ENCODE measurements at places on chromosomes 6 and 20.

- no peak for DNase-seq
Observed at GRCh38 chr6:84458271-84458670, 230.8 kb upstream of the CEP162 start.

DNA sequence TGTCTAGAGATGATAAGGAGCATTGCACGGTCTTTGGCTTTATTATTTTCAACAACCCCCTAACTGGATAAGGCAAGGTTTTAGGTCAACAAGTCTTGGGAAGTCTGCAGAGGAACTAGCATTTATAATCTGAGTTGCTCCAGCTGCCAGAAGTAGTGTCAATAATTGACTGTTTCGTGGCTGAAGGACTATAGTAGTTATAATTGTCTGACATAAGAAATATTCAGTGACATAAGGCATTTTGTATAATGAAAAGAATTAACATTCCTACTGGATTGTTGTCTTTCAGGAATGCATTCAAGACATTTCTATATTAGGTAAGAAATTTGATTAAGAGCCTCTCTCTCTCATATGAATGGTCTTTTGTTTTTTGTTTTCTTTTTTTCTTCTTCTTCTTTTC is 136.9 kb upstream of the SGK1 start:
- no peak for DNase-seq

GRCh38 chr20:25984933-25985332 is 288.3 kb upstream of the ZNF337 start:
- DNase-seq = no peak

DNA sequence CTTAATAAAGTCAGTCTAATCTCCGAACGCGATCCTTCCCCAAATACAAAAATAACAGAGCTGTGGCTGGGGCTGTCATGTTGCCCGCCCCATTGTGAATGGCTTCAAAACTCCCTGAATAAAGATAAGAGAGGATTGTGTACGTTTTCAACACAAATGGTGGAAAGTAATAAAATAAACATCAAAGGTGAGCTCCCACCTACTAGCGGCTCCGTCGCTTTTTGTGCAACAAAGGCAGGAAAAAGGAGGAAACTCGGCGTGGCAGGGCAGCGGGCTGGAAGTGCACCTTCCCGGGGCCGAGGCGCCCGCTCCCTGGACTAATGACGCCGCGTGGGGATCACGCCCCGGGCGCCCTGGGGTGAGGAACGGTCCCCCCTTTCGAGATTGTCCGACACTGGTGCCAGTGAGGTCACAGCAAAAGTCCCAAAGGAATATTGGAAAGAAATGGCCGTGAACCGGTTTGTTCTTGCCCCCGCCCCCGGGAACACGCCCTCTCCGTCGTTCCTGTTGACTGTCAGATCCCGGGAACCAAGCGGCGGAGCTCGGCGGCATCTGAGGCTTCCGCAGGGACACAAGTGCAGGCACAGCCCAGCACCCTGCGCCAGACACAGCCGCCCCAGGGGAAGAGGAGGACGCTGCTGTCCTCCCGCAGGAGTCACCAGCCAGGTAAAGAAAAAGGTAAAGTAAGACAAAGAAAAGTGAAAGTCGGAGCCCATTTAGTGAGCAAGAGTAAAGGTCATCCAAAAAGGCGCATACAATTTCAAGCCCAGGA is 1.1 kb upstream of the FOXQ1 start:
- DNase-seq = no peak

GRCh38 chr20:13220904-13221297 is at the start of gene ISM1:
Gene ISM1 (plus strand): TSS chr20:13221274. CDS start chr20:13221777, 503 bp downstream.
- DNase-seq = no peak

- no peak for DNase-seq
Observed at GRCh38 chr20:31566319-31566657, 38.8 kb upstream of the ID1 start.

Measured in CD14-positive monocyte (primary cell).